ENCODE measurements at places on chromosomes 6 and 20.

GRCh38 chr20:34420146-34420545 lies 57.1 kb downstream of the ITCH start:
- no peak for DNase-seq

DNA sequence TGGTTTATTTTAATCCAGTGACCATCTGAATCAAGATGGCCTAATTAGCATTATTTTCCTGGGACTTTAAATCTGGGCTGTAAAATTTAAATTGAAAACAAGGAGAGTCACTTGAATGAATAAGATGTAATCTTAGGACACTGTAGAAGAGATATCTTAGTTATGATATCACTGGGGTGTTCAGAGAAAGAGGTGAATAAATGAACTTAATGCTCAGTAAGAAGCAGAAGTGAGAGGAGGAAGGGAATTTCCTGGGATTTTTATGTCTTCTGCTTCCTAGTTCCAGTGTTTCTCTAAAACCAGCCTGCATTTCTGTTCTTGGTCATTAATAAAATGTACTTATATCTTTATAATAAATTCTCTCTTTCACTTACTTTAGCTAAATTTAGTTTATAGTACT lies 136.8 kb upstream of the PTPRK start:
- DNase-seq: no peak

- no peak for DNase-seq
These were observed 9.1 kb upstream of the MAP1LC3A start for GRCh38 chr20:34549291-34549928.

DNA sequence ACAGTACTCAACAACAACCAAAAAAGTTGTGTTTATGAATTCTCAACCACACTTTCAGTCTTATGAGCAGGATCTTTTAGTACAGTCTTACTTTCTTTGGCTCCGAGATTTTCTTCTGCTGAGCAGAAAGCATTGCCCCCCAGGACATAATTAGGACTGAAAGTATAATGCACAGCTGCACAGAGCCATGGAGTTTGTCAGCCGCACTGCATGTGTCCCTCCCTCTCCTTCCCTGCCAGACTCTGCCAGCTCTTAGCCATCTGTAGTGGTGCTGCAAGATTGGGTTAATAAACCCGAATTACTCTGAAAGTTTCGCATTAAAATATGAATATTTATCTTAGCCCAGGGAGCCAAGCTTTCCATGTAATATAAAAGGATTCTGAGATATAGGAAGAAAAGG lies 179.6 kb upstream of the PTCHD4 start:
- no peak for DNase-seq

DNA sequence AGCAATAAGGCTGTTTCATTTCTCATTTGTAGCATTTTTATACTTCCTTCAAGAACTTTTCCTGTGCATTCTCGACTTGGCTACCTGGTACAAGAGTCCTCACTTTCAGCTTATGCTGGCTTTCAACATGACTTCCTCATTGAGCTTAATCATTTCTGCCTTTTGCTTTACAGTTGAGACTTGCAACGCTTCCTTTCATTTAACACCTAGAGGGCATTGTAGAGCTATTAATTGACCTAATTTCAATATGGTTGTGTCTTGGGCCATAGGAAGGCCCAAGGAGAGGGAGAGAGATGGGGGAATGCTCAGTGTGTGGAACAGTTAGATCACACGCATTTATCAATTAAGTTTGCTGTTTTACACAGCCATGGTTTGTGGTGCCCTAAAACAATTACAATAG lies 37.2 kb downstream of the SLC22A2 start:
- DNase-seq: no peak

DNA sequence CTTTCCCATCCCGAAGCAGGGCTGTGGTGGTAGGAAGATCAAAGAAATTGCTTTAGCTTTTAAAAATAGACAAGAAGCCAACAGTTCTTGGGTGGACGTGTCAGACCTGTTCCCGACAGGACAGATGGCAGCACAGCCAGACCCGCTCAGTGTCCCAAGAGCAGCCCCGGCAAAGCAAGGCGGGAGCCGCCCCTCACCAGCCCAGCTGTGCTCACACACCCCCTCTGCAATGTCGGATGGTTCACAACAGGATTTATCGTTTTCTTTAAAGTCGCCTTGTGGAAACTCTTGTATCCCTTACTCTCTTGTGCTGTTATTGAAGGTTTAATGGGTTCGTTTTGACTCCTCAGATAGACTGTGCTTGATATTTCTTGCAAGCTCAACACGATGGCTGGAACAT lies 302.4 kb downstream of the THBS2 start:
- DNase-seq: no peak

GRCh38 chr6:97820400-97820799 lies 537.4 kb upstream of the MMS22L start:
- DNase-seq: no peak

DNA sequence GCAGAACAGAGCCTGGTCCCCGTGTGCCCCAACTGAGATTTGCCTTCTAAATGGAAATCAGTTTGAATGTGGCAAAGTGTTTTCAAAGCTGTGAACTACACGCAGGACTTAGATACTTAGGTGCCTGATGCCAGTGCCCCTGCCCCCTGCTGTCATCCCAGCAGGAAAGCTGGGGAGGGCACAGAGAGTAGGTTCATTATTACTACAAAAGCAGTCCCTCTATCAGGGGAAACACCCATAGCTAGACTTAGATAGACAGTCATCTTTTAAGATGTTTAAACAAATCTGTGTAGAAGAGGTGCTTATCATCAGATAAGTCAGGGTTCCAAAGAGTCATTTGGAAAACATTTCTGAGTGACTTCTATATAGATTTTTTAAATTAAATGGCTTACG lies 155.0 kb upstream of the SNX9 start:
- DNase-seq: no peak

GRCh38 chr6:10901770-10902169 lies 14.9 kb downstream of the SYCP2L start:
- peak; percentile 6 for DNase-seq

DNA sequence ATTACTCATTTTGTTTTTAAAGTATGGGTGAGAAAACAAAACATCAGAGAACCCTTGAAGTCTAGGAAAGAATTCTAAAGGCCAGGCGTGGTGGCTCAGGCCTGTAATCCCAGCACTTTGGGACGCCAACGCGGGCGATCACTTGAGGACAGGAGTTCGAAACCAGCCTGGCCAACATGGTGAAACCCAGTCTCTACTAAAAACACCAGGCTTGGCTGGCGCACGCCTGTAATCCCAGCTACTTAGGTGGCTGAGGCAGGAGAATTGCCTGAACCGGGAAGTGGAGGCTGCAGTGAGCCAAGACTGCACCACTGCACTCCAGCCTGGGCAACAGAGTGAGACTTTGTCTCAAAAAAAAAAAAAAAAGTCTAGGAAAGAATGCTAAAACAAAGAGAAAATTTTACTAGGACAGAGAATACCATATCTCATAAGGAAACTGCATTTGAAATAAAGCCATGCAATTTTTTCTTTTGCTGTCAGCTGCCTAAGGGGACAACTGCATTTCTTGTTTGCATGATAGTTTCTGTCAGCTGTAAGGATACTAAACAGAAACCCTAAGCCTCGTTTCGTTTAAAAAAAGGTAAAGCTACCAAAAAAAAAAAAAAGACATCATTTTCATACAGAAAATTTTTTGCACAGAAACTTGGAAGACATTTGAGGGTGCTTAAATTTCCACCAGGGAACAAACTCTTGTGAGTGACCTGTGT lies 32.1 kb downstream of the SMLR1 start:
- DNase-seq: no peak

GRCh38 chr6:165245287-165245686 lies 64.1 kb downstream of the C6orf118 start:
- peak; percentile 29 for DNase-seq

- peak; percentile 63 for DNase-seq
These were observed 18.9 kb downstream of the CDH26 start for GRCh38 chr20:59977086-59977485.

DNA sequence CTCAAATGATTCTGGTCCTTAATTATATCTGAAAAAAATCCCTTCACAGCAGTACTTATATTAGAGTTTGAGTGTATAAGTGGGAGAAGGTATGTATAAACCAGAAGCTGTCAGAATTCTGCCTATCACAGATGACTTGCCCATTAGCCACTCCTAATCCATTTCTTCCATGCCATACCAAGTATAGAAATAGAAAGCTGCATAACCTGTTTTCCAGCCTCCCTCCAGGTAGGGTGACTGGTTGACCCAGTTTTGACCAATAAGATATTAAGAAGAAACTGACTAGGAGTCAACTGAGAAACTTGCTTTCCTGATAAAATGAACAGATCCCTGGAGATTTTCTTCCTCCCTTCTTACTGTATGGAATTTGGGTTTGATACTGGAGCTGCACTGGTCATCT lies 112.2 kb upstream of the GRIK2 start:
- DNase-seq: no peak

DNA sequence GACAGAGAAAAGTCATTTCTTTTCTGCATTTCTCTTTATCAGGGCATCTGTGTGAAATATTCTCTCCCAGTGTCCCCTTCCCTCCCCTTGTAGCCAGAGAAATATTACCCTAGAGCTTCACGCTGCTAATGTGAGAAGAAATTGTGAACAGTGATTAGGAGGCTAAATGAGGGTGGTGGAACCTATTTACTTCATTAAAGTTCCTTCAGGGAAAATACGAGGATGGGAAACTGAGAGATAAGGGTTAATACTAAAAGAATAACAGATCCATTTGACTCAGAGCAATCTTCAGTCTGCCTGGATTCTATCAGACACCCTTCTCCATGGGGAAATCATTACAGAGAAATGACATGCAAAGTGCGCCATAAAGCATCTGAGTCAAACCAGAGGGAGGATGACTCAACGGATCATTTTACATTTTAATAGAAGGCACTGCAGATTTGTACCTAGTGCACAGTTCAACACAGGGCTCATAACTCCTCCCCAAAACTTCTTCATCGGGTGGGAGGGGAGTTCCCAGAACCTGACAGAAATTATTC lies 131.3 kb downstream of the GJA10 start:
- no peak for DNase-seq

DNA sequence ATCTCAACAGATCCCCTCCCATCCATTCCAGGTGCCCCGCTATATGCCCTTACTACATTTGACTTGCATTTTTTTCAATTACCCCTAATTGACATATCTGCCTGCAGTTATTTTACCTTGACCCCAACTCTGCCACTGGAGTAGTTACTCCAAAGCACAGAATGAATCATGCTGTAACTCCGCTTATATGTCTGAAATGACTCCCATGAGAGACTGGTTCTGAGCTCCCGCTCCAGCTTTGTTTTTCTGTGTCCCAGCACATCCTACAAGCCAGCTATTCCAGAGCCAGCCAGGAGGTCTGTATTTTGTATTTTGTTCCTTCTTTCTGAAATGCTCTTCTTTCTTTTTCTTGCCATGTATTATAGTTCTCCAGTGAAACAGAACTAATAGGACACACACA lies 10.9 kb upstream of the NOX3 start:
- no peak for DNase-seq

DNA sequence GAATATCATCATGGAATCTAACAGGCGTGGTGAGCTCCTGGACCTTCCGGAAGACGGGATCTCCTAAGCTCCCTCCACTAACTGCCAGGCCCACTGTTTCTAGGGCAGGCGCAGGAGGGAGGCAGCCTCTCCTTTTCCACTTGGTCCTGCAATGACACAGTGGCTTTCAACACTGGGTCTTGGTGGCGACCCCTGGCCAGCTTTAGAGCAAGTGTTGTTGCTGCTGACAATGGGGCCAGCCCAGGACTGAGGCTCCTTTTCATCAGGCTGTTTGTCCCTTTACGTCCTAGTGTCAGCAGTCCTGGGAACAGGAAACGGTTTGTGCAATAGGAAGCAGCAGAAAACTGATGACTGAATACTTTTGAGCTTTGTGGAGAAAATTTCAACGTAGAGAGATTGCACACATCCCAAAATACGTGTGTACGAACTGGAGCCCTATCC lies 9.7 kb upstream of the QKI start:
- DNase-seq: peak; percentile 67

DNA sequence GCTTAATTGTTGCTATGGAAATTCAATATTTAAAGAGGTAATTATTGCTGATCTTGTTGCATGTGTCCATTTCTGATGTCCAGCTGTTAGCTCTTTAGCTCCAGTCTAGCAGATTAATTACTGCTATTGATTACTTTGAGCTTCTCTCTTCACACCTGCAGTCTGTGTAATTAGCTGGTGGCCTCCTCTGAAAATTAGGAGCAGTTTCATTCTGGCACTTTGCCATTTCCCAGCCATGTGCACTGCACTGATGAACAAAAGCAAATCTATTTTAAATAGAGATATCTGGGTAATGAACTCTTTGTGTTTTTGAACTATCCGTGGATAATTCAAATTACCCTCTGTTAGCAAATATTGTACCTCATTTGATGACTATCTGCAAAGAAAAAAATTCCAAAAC lies 275.9 kb downstream of the RNF144B start:
- DNase-seq: no peak

DNA sequence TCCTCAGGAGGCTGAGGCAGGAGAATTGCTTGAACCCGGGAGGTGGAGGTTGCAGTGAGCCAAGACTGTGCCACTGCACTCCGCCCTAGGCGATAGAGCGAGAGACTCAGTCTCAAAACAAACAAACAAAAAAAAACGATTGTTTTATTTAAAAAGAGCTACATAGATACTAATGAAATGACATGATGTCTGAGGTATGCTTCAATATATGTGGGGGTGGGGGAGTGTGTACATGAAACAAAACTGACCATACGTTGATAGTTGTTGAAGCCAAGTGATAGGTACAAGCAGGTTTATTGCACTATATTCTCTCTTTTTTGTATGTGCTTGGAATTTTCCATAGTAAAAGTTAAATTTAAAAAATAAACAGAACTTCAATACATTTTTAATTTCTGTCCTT lies 240.1 kb downstream of the TFAP2A start:
- DNase-seq: no peak

DNA sequence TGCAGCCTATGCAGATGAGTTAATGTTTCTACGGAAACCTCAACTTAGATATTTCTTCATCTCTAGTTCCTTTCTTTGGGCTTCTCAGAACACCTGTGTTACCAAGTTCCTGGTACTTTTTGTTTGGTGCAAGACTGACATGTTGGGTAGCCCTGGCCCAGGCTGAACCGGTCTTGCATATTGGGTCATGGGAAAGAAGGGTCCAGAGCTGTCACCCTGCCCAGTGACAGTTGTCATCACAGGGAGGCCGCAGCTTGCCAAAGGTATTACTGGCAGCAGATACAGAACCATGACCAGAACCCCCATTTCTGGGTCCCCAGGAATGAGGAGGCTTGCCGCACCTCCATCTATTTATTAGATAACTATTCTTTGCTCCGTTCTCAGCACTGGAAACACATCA lies 40.2 kb downstream of the PDYN start:
- DNase-seq: no peak

- DNase-seq: no peak
These were observed 62.6 kb downstream of the BTBD3 start for GRCh38 chr20:11980263-11980662.

DNA sequence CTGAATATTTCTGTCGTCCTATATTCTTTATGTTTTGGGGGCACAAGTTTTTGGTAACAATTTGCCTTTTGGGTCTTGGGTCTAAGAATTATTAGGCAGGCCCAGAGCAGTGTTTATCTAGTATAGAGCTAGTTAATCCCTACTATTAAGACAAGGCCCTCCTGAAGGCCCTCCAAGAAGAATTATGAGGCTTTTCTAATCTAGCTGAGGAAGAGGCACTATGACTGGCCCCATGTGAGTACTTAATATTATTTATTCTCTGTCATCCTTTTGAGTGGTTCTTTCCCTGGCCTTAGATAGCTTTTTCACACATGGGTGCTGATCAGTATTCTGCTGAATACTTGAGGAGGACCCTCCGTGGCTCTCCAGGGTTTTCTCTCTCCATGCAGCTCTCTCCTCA lies 25.1 kb downstream of the CHMP4B start:
- DNase-seq: no peak

Data from hippocampal formation (tissue), 2 donors.